Ovary (tissue), 10 donors: ENCODE measurements at places on chromosomes 1 and 21. TPM values are rescaled to one million over a fixed set of nuclear protein-coding genes. Genes with fewer than 3 reads are reported as not detected.
A peak's percentile ranks its signal among the peaks of the same experiment; 100 is the strongest.

- no peaks in the 10 kb centered on the region for H3K27me3 ChIP-seq
- H3K27ac ChIP-seq, result peak overlapping the region; percentile 93
- DNase-seq, result peak; percentile 51
- peaks cover 9% of the 10 kb centered on the region for H3K4me1 ChIP-seq
These were observed 728 bp downstream of the OTUD7B start for GRCh38 chr1:150009604-150010392.

- no peaks in the 10 kb centered on the region for H3K27me3 ChIP-seq
- H3K27ac ChIP-seq, result no peak overlapping the region
These were observed 40.5 kb upstream of the FHAD1 start for GRCh38 chr1:15206418-15207030.

- no peaks in the 10 kb centered on the region for H3K36me3 ChIP-seq
- DNase-seq, result no peak
- no peak overlapping the region for H3K27ac ChIP-seq
- no peaks in the 10 kb centered on the region for H3K4me1 ChIP-seq
- H3K27me3 ChIP-seq, result no peaks in the 10 kb centered on the region
- H3K4me3 ChIP-seq, result no peak overlapping the region
These were observed 493.6 kb upstream of the USP24 start for GRCh38 chr1:55708781-55709180.

The PDE4B gene
- polyA plus RNA-seq, result 3.3 TPM

The FOXO6 gene
- 1.4 TPM for polyA plus RNA-seq

DNA sequence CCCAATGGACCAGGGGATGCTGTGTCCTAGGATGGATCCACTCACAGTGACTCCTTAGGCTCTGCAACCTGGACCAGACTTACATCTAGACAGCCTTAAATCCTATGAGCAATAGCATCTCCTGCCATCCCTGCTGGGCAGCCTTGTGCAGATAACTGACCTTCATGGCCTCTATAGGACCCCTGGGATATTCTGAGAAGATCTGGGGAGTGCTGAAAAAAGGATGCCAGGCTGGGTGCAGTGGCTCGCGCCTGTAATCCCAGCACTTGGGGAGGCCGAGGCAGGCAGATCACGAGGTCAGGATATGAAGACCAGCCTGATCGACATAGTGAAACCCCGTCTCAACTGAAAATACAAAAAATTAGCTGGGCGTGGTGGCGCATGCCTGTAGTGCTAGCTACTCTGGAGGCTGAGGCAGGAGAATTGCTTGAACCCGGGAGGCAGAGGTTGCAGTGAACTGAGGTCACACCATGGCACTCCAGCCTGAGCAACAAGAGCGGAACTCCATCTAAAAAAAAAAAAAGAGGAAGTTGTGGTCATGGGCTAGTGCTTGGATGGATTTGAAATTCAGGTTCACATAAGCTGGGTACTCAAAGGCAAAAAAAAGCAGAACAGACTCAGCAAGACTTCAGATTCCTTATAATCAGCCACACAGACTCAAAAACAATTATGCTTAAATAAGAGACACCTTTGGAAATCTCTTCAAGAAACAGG lies 10.9 kb upstream of the SH2D1B start:
- H3K4me3 ChIP-seq, result no peak overlapping the region
- H3K27me3 ChIP-seq, result no peaks in the 10 kb centered on the region
- no peaks in the 10 kb centered on the region for H3K4me1 ChIP-seq
- DNase-seq, result no peak

- DNase-seq, result peak; percentile 86
- H3K27ac ChIP-seq, result peak overlapping the region; percentile 31
- H3K36me3 ChIP-seq, result peaks cover 2% of the 10 kb centered on the region
These were observed 33.2 kb upstream of the EPHA8 start for GRCh38 chr1:22529901-22530621.

The SELL gene
- polyA plus RNA-seq, result 11.0 TPM

DNA sequence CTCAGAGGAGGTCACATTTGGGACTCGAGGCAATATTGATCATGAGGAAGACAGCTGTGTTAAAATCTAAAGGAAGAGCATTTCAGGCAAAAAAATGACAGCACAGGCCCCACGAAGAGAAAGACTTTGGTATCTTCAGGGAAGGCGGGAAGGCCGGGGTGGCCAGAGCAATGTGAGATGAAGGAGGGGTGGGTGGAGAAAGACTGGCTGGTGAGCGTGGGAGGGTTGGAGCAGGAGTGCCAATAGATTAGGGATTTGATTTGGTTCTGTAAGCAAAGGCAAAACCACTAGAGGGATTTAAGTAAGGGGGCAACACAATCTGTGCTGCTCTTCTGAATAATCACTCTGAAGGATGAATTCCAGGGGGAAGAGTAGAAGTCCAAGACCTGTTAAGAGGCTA lies 48.0 kb upstream of the BCL9 start:
- H3K27ac ChIP-seq, result no peak overlapping the region
- H3K36me3 ChIP-seq, result no peaks in the 10 kb centered on the region
- peaks cover 5% of the 10 kb centered on the region for H3K4me1 ChIP-seq
- no peaks in the 10 kb centered on the region for H3K27me3 ChIP-seq
- DNase-seq, result no peak
- no peak overlapping the region for H3K4me3 ChIP-seq

DNA sequence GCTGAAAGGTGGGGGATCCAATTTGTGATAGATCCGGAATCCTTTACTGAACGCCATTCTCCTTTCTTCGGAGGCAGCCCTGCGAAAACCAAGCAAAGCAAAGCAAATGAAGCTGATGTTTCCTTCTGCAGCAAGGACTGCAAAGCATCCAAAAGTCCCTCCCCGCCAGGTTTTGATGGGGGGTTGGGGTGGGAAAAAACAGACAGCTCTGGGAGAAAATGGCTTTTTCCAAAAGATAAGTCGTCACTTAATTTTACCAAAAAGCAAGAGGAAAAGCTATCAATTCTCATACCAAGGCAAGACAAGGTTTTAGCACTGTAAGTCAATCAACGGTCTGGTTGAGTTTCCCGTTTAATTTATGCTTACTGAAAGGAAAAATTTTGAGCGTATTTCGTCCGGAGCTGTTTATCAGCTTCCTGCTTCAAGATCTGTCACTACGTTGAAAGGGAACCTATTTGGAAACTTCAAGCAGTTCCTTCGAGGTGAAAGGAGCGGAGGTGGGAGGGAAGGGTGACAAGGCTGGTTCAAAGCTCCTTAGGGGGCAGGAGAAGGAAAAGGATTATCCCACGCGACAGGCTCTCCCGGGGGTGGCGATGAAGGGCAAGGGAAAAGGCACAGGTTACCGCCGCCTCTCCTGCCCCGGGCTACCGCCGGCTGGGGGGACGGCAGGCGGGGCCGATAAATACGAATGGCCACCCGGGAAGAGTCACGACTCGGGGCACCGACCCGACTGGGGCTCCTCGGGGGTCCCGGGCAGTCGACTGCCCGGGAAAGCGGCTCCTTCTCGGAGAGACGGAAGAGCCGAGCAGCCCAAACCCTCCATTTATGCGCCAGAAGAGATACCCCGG lies 750 bp downstream of the SYNJ1 start:
- H3K36me3 ChIP-seq, result no peaks in the 10 kb centered on the region
- peak overlapping the region; percentile 99 for H3K4me3 ChIP-seq
- H3K27ac ChIP-seq, result peak overlapping the region; percentile 11
- DNase-seq, result no peak
- H3K4me1 ChIP-seq, result peaks cover 8% of the 10 kb centered on the region

DNA sequence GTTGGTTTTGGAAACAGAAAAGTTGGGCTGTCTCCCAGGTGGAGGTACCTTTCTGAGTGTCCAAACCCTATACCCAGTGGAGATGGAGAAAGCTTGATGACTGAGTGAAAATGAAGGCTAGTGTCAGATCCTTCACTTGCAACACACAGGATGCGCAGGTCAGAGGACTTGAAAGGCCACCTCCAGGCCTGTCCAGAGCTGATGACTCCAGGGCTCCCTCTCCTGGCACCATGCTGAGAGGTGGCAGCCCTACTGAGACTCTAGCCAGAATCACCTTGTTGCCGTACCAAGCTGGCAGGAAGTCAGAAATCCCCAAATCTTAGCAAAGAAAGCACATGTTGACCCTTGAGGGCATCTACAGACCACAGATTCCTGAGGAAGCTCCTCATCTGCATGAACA lies 16.4 kb downstream of the KNCN start:
- H3K4me3 ChIP-seq, result no peak overlapping the region
- H3K27ac ChIP-seq, result no peak overlapping the region
- H3K4me1 ChIP-seq, result no peaks in the 10 kb centered on the region
- DNase-seq, result no peak
- H3K27me3 ChIP-seq, result no peaks in the 10 kb centered on the region

The AMY1B gene
- polyA plus RNA-seq, result not detected

GRCh38 chr1:202624781-202625108 lies 85.5 kb downstream of the SYT2 start:
- no peaks in the 10 kb centered on the region for H3K36me3 ChIP-seq
- peaks cover 9% of the 10 kb centered on the region for H3K4me1 ChIP-seq
- no peak overlapping the region for H3K4me3 ChIP-seq
- no peaks in the 10 kb centered on the region for H3K27me3 ChIP-seq
- DNase-seq, result no peak

DNA sequence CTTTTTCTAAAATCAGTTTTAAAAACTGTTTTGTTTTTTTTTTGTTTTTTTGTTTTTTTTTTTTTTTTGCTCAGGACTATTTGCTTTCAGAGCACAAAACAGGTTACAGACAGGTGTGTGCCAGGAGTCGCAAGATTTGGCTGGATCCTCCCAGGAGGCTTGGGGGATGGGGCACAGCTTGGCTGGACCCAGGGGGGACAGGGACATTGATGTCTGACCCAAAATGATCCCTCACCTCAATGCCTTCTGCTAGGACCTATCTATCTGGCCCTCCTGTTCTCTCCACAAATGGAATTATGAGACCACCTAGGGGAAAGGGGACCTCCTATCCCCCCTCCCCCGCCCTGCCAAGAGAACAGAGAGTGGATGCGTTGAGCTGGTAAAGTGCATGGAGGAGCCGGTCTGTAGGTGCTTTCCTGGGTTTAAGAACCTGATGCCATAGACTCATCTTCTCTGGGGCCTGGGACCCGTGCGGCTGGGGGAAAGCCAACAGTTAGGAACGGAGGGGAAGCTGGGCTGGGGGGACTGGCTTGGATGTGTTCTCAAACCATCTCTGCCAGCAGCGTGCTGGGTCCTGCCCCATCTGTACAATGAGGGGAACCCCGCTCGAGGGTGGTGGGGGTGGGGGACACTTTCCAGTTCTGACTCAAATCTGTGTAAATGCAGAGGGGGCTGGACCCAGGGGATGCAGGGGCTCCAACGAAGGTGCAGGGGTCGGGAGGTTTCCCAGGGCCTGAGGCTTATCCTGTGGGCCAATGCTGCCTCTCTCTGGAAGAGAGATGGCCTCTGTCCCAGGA lies 28.9 kb downstream of the RUNX3 start:
- no peak for DNase-seq
- no peak overlapping the region for H3K4me3 ChIP-seq
- H3K27ac ChIP-seq, result no peak overlapping the region
- no peaks in the 10 kb centered on the region for H3K27me3 ChIP-seq
- no peaks in the 10 kb centered on the region for H3K4me1 ChIP-seq
- no peaks in the 10 kb centered on the region for H3K36me3 ChIP-seq

The CFHR3 gene
- polyA plus RNA-seq, result 0.25 TPM

DNA sequence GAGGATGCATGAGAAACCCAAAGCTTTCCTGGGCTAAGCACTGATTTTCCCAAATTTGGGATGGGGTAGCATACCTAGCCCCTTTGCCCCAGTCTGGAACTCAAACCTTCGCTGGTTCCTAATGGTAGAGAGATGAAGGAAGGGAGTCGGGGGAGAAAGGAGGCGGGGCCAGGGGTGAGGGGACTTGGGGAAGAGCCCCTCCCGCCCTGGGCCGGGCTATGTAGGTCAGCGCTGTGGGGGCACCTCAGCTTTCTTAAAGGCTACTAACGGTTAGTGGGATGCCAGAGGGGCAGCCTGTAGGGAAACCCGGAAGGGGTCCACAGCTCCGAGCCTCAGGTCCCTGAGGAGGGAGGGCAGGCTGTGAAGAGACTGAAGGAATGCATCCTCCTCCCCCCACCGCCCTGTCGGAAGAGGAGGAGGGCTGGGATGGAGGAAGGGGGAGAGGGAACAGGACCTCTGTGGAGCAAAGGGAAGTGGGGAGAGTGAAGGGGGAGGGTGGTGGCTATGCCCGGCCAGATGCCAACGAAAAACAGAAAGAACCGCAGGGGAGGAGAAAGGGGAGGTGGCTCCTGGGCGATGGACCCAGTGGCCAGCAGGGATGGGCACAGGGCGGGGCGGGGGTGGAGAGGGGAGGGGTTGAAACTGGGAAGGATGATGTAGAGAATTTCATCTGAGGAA lies 1.3 kb downstream of the CADM3 start:
- H3K27ac ChIP-seq, result no peak overlapping the region
- no peaks in the 10 kb centered on the region for H3K4me1 ChIP-seq
- no peaks in the 10 kb centered on the region for H3K27me3 ChIP-seq
- H3K36me3 ChIP-seq, result no peaks in the 10 kb centered on the region
- no peak overlapping the region for H3K4me3 ChIP-seq

DNA sequence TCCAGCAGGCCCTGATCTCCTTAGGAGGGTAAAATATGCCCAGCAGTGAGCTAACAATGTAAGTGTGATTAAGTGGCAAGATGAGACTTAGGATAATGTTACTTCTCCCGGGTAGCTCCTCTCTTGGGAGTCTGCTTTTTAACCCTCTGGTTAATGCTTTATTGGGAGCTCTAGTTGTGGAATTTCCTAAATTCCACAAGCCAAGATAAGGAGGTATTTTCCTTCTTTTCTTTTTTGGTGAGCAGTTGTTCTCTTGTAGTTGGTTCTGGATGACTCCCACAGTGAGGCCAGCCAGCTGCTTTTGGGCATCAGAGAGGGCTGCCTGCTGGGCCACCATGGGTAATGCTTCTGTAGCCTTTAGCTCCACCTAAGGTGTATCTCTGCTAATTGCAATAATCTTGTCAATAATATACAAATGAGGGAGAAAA lies 19.3 kb downstream of the C1orf52 start:
- peaks cover 1% of the 10 kb centered on the region for H3K4me1 ChIP-seq
- H3K27me3 ChIP-seq, result no peaks in the 10 kb centered on the region
- H3K27ac ChIP-seq, result no peak overlapping the region
- no peak overlapping the region for H3K4me3 ChIP-seq

- DNase-seq, result no peak
- no peaks in the 10 kb centered on the region for H3K4me1 ChIP-seq
- H3K27ac ChIP-seq, result no peak overlapping the region
These were observed 69.2 kb upstream of the MAGI3 start for GRCh38 chr1:113320972-113321680.

- no peaks in the 10 kb centered on the region for H3K4me1 ChIP-seq
- no peak overlapping the region for H3K4me3 ChIP-seq
- no peaks in the 10 kb centered on the region for H3K36me3 ChIP-seq
- H3K27ac ChIP-seq, result no peak overlapping the region
These were observed 35.4 kb downstream of the TMPRSS15 start for GRCh38 chr21:18368205-18368604.

- DNase-seq, result no peak
- peaks cover 7% of the 10 kb centered on the region for H3K4me1 ChIP-seq
- H3K27me3 ChIP-seq, result no peaks in the 10 kb centered on the region
- H3K27ac ChIP-seq, result no peak overlapping the region
These were observed 1.7 kb downstream of the COP1 start for GRCh38 chr1:176205332-176205914.

The APCS gene
- not detected for polyA plus RNA-seq
